Stimulated activated CD4-positive, alpha-beta T cell treated with anti-CD3 and anti-CD28 coated beads, Interleukin-1b, Interleukin-23, amount 100 ng/mL, for 4 hours (primary cell): ENCODE measurements at places on chromosomes 7 and 10.

- no peak for DNase-seq
Observed at GRCh38 chr10:132570771-132571649, 33.4 kb downstream of the INPP5A start.

GRCh38 chr10:126073606-126074005, 177.2 kb downstream of the FANK1 start:
- DNase-seq: no peak

- DNase-seq: no peak
Observed at GRCh38 chr7:151406886-151407583, 2.8 kb downstream of the WDR86 start.

DNA sequence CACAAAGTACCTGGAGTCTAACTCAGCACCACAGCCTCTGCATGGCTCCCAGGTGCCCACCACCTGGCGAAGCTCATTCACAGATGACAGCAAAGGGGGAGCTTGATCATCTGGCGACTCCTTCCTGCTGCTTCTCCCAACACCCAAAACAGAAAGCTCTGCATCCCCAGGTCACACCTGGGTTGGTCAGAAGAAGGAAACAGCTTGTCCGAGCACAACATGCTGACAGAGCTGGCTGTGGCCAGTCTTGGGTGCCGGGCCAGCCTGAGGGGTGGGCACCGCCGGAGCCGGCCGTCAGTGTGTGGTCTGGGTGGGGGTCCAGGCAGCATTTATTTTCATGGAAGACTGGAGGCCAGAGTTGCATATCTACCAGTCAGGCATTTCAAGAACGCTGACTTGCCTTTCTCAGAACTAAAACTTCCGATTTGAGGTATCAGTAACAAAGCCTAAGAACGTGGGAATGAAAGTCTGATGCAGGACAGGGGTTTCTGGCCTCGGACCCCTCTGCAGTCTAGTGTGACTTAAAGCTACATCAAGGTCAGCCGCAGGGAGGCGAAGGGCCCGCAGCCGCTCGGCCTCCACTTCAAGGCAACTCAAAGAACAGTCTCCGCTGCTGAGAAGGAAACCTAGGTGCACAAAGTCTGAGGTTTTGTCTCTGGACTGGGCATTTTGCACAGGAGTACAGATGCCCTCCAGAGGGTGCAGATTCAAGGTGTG, 109.6 kb downstream of the CYTH3 start:
- no peak for DNase-seq

- no peak for DNase-seq
Observed at GRCh38 chr7:101265622-101266516, 21.0 kb upstream of the FIS1 start.

DNA sequence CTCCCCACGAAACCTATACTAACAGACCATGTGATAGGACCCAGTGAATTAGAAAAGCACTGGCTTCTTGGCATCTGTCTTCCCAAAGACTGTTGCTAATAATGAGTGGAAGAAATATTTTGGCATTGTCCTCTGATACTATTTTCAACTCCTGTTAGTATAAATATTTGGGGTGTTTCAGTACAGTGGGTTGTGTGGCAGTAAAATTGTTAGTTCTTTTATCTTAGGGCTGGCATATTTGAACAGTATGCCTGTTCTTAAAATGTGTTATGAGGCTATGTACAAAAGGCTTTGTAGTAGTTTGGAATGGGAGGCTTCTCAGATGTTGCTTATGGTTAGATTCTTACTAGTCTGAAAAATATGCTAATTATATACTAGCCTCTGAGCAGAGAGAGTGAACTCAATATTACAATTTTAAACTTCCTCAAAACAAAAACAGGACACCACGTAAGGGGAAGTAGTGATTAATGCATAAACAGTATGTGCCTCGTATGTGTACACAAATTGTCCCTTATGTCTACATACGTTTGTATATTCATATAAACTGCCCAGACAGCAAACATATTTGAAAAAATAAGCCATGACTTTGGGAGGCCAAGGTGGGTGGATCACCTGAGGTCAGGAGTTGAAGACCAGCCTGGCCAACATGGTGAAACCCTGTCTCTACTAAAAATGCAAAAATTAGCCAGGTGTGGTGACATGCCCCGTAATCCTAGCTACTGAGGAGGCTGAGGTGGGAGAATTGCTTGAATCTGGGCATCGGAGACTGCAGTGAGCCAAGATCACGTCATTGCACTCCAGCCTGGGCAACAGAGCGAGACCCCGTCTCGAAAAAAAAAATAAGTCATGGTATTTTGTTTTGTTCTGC, 115.4 kb downstream of the ARID5B start:
- DNase-seq: no peak

GRCh38 chr7:76009672-76010600, 15.5 kb upstream of the TMEM120A start:
- DNase-seq: no peak

DNA sequence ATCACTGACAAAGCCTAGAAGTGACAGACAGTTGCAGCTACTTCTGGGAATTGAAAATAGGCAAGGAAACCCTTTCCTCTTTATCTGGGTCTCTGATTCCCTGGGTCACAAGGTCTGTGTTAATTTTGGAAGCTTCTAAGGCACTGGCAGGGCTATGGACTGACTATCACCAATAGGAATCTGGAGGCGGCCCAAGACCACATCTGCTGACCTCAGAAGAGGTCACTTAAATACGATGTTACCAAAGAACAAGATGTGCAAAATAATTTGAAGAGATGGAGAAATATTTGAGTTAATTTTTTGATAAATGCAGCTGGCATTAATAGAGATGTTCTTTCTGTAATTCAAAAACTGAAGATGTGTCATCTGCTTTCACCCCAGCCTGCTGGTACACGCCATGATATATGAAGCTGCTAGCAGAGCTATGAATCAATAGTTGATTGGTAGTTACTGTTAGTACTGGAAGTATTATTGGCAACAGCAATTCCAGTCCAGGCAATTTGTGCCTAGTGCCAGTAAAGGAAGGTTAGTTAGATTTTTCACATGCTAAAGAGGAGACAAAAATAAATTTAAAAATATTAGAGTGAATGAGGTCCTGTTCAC, 5.5 kb upstream of the STEAP4 start:
- no peak for DNase-seq

DNA sequence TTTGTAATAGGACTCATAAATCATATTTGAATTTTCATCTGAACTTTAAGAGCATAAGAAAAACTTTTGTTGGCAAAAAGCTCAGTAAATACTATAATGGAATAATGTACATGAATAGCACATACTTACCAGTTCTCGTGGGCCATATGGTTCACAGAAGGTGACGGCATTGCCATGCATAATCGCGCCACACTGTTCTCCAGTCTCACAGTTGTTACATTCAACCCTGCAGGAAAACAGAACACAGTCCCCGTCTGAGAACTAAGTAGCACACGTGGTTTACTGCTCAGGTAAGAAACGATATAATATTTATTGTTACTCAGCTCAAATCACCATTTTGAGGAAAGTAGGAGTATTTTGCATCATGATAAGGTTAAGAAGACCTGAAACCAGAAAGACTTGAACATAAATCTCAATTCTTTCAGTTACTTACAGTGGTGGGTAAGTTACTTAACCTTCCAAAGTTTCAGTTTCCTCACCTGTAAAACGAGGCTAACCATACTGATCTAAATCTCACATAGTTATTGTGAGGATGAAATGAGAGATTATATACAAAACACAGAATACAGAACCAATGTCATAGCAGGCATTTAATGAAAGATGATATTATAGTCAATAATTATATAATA, 261.4 kb downstream of the RELN start:
- no peak for DNase-seq

DNA sequence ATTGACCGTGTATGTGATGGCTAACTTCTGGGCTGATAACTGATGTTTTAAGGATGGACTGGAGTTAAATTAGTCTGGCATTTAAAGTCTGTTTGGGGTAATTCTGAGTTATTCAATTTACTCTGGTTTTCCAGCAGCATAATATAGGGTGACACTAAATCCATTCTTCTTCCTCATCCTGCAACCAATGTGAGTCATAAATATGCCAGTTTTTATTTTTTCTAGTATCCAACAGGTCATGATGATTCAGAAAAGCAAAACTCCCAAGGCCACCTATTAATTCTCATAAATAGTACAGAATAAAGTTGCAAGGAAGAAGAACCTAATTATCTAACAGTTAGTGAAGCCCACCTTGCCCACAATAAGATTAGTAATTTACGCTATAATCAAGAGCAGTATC, 7.5 kb upstream of the EPHB6 start:
- DNase-seq: no peak

- no peak for DNase-seq
Observed at GRCh38 chr10:116444527-116445142, 17.0 kb downstream of the PNLIPRP3 start.

- no peak for DNase-seq
Observed at GRCh38 chr7:15430911-15431310, 130.9 kb downstream of the AGMO start.

DNA sequence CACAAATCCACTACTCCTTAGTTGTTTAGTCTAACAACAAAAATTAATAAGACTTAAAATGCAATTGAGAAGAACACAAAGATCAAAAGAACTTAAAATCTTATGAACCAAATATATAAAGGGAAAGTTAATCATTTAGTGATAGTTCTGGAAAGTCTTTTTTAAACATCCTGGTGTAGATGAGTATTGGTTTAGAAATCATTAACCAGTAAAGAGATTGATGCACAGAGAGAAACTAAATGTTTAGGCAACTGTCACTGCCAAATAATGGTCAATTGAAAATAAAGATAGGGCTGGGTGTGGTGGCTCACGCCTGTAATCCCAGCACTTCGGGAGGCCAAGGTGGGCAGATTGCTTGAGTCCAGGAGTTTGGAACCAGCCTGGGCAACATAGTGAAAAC, 44.9 kb downstream of the SP8 start:
- no peak for DNase-seq

GRCh38 chr7:19427944-19428343, 280.9 kb downstream of the POLR1F start:
- DNase-seq: no peak

GRCh38 chr7:40996233-40996677, 706.6 kb downstream of the INHBA start:
- no peak for DNase-seq

GRCh38 chr10:58384095-58384494, 1.1 kb upstream of the TFAM start:
- DNase-seq: no peak

DNA sequence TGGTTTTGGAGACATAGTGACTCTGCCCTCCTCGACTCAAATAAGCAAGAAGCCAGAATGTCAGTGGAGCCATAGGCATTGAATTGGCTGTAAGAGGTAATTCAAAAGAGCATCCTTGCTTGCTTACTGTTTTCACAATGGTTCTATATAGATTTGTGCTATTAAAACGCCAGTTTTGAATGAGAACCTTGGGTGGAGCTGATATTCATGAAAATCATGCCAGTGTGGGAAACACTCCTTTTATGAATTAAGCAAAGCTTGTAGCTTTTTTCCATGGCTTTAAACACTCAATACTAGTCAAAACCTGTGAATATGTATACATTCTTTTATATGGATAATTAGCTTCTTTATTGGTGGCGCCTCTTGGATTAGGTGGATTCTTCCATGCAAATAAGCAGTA, 252.5 kb downstream of the SLC25A13 start:
- no peak for DNase-seq

DNA sequence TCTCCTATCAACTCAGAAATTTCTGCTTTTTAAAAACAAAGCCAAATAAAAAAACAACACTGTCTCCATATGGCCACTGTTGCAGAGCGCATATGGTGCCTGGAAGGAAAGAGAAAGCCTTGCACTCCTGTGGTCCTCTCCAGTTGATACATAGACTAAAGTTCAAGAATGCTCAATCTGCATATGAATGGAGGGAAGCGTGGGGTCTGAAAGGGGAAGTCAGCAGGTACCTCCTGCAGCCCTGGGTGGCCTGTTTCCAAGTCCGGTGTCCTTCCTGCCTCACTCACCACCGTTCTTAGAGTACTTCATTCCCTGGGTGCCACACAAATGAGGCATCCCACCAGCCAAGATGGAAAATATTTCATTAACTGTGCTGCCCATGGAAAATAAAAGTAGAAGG, 138.3 kb upstream of the PALS2 start:
- DNase-seq: no peak

DNA sequence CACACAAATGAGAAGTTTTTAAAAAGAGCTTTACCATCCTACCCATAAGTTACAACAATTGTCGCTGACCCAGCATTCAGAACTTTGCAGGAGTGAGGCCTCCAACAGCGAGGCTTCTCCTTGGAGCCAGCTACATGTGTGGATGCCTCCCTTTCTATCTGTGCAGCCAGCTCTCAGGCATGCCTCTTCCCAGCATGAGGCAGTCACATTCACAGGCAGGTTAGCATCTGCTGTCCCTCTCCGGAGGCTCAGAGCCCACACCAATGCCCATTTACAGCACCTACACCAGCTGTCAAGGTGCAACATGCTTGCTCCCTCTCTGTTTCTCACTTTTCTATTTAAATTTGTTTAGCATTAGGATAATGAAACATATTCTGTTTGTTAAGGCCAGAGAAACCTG, 278.7 kb upstream of the PODXL start:
- no peak for DNase-seq

- DNase-seq: no peak
Observed at GRCh38 chr10:69496352-69497230, 45.3 kb downstream of the TSPAN15 start.

DNA sequence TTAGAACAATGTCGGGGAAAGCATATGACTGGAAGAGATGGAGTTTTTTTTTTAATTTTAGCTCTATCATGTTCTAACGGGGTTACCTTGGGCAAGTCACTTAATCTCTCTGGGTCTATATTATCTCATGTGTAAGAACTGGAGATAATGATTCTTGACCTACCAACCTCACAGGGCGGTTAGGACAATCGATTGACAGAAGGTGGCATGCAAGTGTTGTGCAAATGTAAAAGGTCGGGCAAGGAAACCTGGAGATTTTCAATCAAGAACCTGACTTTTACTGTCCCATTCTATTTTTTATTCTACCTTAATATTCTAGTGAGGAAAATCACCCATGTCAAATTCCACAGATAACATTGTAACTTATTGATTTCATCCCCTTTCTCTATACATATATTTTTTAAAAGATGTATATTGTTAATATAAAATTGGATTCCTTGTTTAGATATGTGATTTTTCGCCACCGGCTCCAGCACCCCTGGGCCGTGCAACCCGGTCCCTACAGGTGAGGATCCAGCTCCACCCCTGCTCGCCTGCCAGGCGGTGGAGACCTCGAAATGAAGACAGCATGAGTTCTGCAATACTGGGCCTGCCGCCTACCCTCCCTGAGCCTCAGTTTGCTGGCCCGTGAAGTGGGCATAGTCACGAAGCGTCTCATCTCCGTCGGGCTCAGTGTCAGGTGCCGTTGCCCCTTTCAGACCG, 497.6 kb upstream of the PHF14 start:
- DNase-seq: no peak

- DNase-seq: no peak
Observed at GRCh38 chr10:47136866-47137265, 163.1 kb upstream of the GDF10 start.

DNA sequence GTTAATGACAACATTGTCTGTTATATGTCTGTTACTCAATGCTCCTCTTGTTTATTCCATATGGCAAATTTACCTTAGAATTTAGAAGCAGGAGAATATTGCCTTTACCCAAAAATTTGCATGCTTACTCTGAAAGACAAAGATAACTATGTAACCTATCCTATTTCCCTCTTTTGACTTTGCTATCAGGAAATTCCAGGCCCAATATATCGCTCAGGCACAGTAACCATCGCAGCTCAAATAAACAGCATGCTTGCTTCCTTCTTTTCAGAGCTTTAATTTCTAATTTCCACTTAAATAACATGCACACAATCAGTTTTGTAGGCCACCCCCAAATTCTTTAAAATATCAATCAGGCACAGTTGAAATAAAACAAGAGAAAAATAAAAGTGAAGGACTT, 57.8 kb downstream of the EBLN1 start:
- no peak for DNase-seq

- no peak for DNase-seq
Observed at GRCh38 chr7:22129819-22130580, 184.3 kb upstream of the CDCA7L start.

- DNase-seq: no peak
Observed at GRCh38 chr7:50268990-50269389, 35.5 kb upstream of the IKZF1 start.
